ENCODE measurements at places on chromosomes 2 and 18. TPM values are rescaled to one million over a fixed set of nuclear protein-coding genes. Genes with fewer than 3 reads are reported as not detected.

Gene GALNT5
- 3.2 TPM for total RNA-seq

DNA sequence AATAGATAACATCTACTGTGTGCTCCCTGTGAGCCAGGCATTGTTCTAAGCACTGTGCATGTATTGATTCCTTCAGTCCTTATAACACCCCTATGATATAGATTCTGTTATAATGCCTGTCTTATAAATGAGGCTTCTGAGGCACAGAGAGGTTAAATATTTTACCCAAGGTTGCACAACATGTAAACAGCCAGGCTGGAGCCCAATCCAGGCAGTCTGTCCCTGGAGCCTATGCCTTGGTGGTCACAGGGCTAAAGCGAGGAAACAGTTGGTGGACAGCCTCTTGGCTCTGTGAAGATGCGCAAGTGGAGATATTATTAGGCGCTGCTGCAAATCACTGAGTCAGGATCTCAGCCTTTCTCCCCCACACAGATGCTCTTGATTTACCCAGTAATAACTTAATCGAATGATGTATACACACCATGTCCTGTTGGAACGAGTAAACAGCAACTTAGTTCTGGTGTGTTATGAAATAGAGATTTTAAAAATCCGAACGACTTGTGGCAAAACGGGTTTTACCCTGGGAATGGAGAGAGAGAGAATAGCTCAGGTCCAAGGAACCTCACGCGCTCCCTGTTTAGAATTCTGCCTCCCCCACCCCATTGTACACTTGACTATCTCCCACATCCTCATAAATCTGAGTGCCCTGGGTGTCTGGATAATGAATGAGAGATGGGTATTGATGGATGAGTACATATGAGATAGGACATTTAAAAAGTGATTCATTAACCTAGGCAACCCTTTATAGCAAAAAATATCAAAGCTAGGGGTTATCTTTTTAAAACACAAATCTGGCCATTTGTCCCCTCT is 231.9 kb downstream of the BCL2 start:
- no peaks in the 10 kb centered on the region for H3K27me3 ChIP-seq
- DNase-seq: no peak
- H3K4me1 ChIP-seq: no peaks in the 10 kb centered on the region

Gene UGT1A3
- total RNA-seq: not detected

DNA sequence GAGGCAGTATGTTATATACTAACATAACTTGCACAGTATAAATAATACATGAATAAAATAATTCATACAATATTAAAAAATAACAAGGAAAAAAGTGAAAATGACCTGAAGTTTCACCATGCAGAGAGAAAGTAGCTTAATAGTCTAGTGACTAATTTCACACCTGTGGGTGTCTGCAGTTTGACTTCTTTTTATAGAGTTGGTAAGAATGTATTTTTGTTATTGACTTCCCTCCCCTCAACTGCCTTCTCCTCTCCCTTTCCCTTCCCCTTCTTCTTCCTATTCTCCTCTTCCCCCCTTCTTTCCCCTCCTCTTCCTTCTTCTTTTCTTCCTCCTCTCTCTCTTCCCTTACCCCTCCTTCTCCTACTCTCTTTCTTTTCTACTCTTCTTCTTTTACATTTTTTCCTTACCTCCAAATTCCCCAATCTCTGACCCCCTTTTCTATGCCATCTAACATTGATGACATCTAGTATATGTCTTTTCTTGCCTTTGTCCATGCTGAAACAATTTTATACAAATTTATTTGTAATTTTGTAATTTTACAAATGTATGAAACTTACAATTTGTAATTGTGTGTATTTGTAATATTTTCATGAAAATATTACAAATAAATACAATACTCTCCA is 3.1 kb downstream of the DNAH6 start:
- no peak overlapping the region for H3K4me3 ChIP-seq
- H3K27me3 ChIP-seq: no peaks in the 10 kb centered on the region
- H3K36me3 ChIP-seq: no peaks in the 10 kb centered on the region
- H3K27ac ChIP-seq: no peak overlapping the region
- H3K4me1 ChIP-seq: no peaks in the 10 kb centered on the region
- no peak for DNase-seq

Gene GATA6
- total RNA-seq: 41.5 TPM

Gene IL1B
- total RNA-seq: 2.8 TPM

- DNase-seq: no peak
- no peaks in the 10 kb centered on the region for H3K27me3 ChIP-seq
- no peak overlapping the region for H3K27ac ChIP-seq
- H3K4me1 ChIP-seq: no peaks in the 10 kb centered on the region
- no peaks in the 10 kb centered on the region for H3K36me3 ChIP-seq
Measured at GRCh38 chr2:118044103-118044716, 30.3 kb upstream of the CCDC93 start.

- H3K4me3 ChIP-seq: no peak overlapping the region
- no peak overlapping the region for H3K27ac ChIP-seq
- no peaks in the 10 kb centered on the region for H3K27me3 ChIP-seq
- DNase-seq: no peak
Measured at GRCh38 chr2:169569948-169570347, 3.7 kb downstream of the FASTKD1 start.

Gene TRAPPC12
- 125 TPM for total RNA-seq

- H3K36me3 ChIP-seq: no peaks in the 10 kb centered on the region
- H3K27me3 ChIP-seq: no peaks in the 10 kb centered on the region
- no peaks in the 10 kb centered on the region for H3K4me1 ChIP-seq
- H3K4me3 ChIP-seq: no peak overlapping the region
- DNase-seq: no peak
Measured at GRCh38 chr2:154233231-154233630, 361.5 kb downstream of the GALNT13 start.

DNA sequence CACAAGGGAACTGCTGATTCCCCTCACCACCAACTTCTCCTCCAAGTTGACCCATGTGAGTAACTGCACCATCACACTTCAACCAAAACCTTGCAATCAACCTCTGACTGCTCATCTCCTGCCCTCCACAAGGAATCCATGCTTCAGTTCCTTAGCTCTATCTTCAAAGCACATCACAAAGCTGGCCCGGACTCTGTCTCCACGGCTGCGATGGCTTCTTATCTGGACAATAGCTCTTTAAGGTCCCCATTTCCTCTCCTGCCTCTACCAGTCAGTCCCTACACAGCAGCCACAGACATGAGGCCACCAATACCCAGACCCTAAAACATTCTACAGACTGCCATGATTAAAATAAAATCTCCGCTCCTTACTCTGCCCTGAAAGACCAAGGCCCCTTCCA is 25.7 kb downstream of the MBOAT2 start:
- no peaks in the 10 kb centered on the region for H3K4me1 ChIP-seq
- no peak overlapping the region for H3K4me3 ChIP-seq
- H3K27ac ChIP-seq: no peak overlapping the region
- no peaks in the 10 kb centered on the region for H3K27me3 ChIP-seq

- no peaks in the 10 kb centered on the region for H3K36me3 ChIP-seq
- H3K4me3 ChIP-seq: no peak overlapping the region
- no peaks in the 10 kb centered on the region for H3K4me1 ChIP-seq
- peak; percentile 54 for DNase-seq
Measured at GRCh38 chr2:172081221-172082022, 3.9 kb upstream of the DLX1 start.

Gene OBSL1
- 65.3 TPM for total RNA-seq

Gene NBEAL1
- 178 TPM for total RNA-seq

GRCh38 chr2:37615804-37616676 is 55.4 kb downstream of the CDC42EP3 start:
- peaks cover 20% of the 10 kb centered on the region for H3K4me1 ChIP-seq
- no peak overlapping the region for H3K4me3 ChIP-seq
- no peaks in the 10 kb centered on the region for H3K36me3 ChIP-seq

- H3K4me3 ChIP-seq: no peak overlapping the region
- no peak overlapping the region for H3K27ac ChIP-seq
- H3K4me1 ChIP-seq: no peaks in the 10 kb centered on the region
- H3K27me3 ChIP-seq: no peaks in the 10 kb centered on the region
- H3K36me3 ChIP-seq: no peaks in the 10 kb centered on the region
Measured at GRCh38 chr18:28690836-28691495, 514.0 kb upstream of the CDH2 start.

Gene RBMS1
- 119 TPM for total RNA-seq

Gene KIAA2012
- not detected for total RNA-seq

GRCh38 chr18:26422472-26423162 is 125.7 kb downstream of the KCTD1 start:
- H3K27me3 ChIP-seq: no peaks in the 10 kb centered on the region
- H3K27ac ChIP-seq: no peak overlapping the region
- DNase-seq: no peak
- no peaks in the 10 kb centered on the region for H3K4me1 ChIP-seq
- no peak overlapping the region for H3K4me3 ChIP-seq

GRCh38 chr2:175523001-175523400 is 341.5 kb upstream of the ATP5MC3 start:
- H3K4me3 ChIP-seq: no peak overlapping the region
- DNase-seq: no peak
- H3K27ac ChIP-seq: no peak overlapping the region
- no peaks in the 10 kb centered on the region for H3K4me1 ChIP-seq
- H3K36me3 ChIP-seq: no peaks in the 10 kb centered on the region

Gene IGFBP2
- total RNA-seq: 663 TPM

Gene CD28
- total RNA-seq: 11.0 TPM

Gene ANKAR
- total RNA-seq: 18.9 TPM

DNA sequence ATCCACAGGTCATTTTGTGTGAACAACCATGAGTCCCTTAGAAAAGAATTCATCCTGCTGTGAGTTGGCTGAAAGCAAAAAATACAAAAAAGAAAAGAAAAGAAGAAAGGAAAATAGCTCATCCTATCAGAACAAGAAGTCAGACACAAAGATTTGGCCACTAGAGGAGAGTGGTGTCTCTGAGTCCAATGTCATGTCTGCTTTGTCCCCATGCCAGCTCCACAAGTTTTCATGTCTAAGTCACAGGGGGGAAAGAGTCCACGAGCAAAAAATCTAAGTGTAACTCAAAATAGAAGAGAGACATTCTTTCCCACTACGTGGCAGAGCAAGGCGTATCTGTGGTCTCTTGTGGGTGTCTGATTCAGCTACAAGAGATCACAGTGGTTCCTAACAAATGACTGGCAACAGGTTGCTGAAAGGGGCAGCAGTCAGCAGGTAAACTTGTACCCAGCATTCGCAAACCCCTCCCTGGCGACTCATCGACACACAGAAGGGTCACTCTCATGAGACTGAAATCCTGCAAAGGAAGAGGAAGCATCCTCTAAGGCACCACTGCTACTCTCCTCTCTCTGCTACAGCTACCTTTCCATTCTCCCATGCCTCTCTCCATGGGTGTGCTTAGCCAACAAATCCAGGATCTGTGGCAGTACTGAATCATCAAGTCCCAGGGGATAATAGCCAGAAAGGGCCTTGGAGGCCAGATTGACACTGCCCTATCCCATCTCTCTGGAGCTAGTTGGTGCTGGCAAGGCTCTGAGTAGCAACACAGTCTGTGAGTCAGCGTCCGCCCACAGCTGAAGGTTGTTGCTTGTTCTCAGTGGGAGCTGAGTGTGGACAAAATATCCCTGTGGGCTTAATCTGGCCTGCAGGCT is 123.0 kb upstream of the SLC39A10 start:
- H3K27me3 ChIP-seq: no peaks in the 10 kb centered on the region
- H3K27ac ChIP-seq: peak overlapping the region; percentile 36
- H3K4me1 ChIP-seq: peaks cover 3% of the 10 kb centered on the region
- DNase-seq: peak; percentile 91

- peak overlapping the region; percentile 30 for H3K27ac ChIP-seq
- no peak overlapping the region for H3K4me3 ChIP-seq
- no peaks in the 10 kb centered on the region for H3K36me3 ChIP-seq
- no peak for DNase-seq
- H3K4me1 ChIP-seq: no peaks in the 10 kb centered on the region
Measured at GRCh38 chr18:13448335-13448795, 229.8 kb downstream of the LDLRAD4 start.

DNA sequence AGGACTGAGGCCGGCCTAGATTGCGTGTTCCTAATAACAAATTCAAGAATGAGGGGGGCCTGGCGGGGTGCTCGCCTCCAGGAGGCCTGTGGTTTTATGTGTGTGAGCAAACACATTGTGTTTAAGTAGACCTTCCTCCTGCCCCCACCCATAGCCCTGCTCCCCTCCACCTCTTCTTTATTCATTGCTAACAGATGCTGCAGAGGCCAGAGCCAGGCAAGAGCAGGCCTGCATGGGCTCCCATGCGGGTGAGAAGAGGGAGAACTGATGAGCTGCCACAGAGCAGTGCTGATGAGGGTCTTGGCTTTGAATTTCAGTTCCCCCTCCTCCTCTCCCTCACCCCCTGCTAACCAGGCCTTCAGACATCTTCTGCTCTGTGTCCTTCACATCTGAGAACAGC is 154.6 kb downstream of the OSR1 start:
- H3K4me3 ChIP-seq: no peak overlapping the region
- H3K27me3 ChIP-seq: no peaks in the 10 kb centered on the region
- no peaks in the 10 kb centered on the region for H3K36me3 ChIP-seq
- no peak for DNase-seq
- H3K4me1 ChIP-seq: no peaks in the 10 kb centered on the region

Gene DYNAP
- total RNA-seq: not detected

DNA sequence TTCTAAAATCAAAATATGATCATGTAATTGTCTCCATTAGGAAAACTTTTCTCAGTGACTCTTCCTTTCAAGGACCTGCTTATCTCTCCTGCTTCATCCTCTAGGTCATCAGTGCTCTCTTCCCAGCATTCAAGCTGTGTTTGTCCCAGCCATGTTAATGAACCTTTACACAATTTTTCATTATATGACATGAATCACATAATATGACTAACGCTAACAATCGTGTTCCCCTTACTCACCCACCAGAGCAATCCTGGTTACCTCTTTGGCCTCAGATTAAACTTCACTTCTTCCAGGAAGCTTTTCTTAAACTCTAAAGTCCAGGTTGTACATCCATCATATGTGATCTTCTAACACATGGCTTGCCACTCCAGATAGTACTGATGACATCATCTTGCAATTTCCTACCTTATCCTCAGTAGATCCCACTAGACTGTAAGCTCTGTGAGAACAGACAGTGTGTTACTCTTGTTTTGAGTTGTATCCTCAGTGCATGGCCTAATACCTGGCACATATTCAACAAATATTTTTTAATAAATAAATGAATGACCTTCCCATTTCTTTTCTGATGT is 882.9 kb upstream of the ZEB2 start:
- no peak for DNase-seq
- no peaks in the 10 kb centered on the region for H3K4me1 ChIP-seq
- no peak overlapping the region for H3K27ac ChIP-seq
- no peak overlapping the region for H3K4me3 ChIP-seq
- no peaks in the 10 kb centered on the region for H3K27me3 ChIP-seq
- no peaks in the 10 kb centered on the region for H3K36me3 ChIP-seq

DNA sequence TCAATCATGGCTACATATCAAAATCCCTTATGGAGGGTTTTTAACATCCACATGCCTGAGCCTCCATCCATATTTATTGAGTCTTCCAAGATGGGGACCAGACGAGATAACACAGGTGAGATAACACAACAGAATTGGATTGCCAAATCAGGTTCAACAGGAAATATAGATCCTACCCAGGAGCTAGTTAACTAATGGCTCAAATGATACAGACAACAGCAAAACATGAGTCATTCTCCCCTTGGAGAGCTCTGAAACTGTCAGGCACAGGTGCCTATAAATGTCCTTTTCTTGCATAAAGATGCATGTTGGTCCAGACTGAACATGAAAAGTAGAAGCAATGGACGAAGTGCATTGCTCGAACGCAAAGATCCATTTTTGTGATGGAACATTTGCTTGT is 202.2 kb downstream of the CDH20 start:
- H3K27ac ChIP-seq: no peak overlapping the region
- no peaks in the 10 kb centered on the region for H3K4me1 ChIP-seq
- H3K27me3 ChIP-seq: no peaks in the 10 kb centered on the region
- no peak for DNase-seq
- H3K4me3 ChIP-seq: no peak overlapping the region

- DNase-seq: no peak
- no peaks in the 10 kb centered on the region for H3K36me3 ChIP-seq
- no peaks in the 10 kb centered on the region for H3K27me3 ChIP-seq
- no peak overlapping the region for H3K27ac ChIP-seq
Measured at GRCh38 chr2:10120877-10121574, 1.5 kb upstream of the RRM2 start.

Data from aorta (tissue), 5 donors.